ENCODE measurements at places on chromosomes 3 and 15. TPM values are rescaled to one million over a fixed set of nuclear protein-coding genes. Genes with fewer than 3 reads are reported as not detected.

Gene RASGRP1
- 161 TPM for total RNA-seq

Gene SLC24A5
- not detected for total RNA-seq

Gene ACKR2
- 2.3 TPM for total RNA-seq

Gene POC1A
- total RNA-seq, result 31.7 TPM

Gene LRRC34
- total RNA-seq, result 12.0 TPM

Gene PEX5L
- total RNA-seq, result not detected

Gene FAH
- 41.8 TPM for total RNA-seq

Gene LMAN1L
- total RNA-seq, result 1.0 TPM

Gene ACSBG1
- total RNA-seq, result 0.81 TPM

Gene GPR87
- not detected for total RNA-seq

Gene SGO1
- total RNA-seq, result 43.6 TPM

Gene CHRM5
- not detected for total RNA-seq

Gene ZFYVE19
- total RNA-seq, result 35.6 TPM

Gene MITF
- total RNA-seq, result not detected

Gene SAMD7
- total RNA-seq, result not detected

Gene NANOGP8
- not detected for total RNA-seq

Gene FAM174B
- total RNA-seq, result 3.3 TPM

Gene RYR3
- total RNA-seq, result not detected

Gene STAG1
- total RNA-seq, result 38.7 TPM

Gene PRTG
- not detected for total RNA-seq

Gene CCR1
- total RNA-seq, result 41.4 TPM

Gene ACTRT3
- total RNA-seq, result 0.65 TPM

Gene GP9
- total RNA-seq, result not detected

Gene SOX2
- total RNA-seq, result not detected

Gene EPHA3
- 0.08 TPM for total RNA-seq

Gene EFHB
- total RNA-seq, result 0.44 TPM

Gene GADL1
- total RNA-seq, result not detected

Gene RTP4
- 14.8 TPM for total RNA-seq

Gene OXTR
- total RNA-seq, result 0.70 TPM

Gene PATL2
- 29.6 TPM for total RNA-seq

Gene TMEM207
- not detected for total RNA-seq

Gene USP4
- total RNA-seq, result 74.0 TPM

Gene CCDC54
- total RNA-seq, result not detected

Gene BTD
- total RNA-seq, result 7.1 TPM

Gene THSD4
- total RNA-seq, result not detected

Gene WDR53
- total RNA-seq, result 21.8 TPM

Gene HEMK1
- 86.0 TPM for total RNA-seq

Gene CSK
- 314 TPM for total RNA-seq

Gene KIF7
- 0.37 TPM for total RNA-seq

Gene CCRL2
- 10.1 TPM for total RNA-seq
